ENCODE measurements at places on chromosomes 5 and 9. TPM values are rescaled to one million over a fixed set of nuclear protein-coding genes. Genes with fewer than 3 reads are reported as not detected.
A peak's percentile ranks its signal among the peaks of the same experiment; 100 is the strongest.

GRCh38 chr9:137000177-137000930 is 4.0 kb upstream of the CLIC3 start:
- no peak for DNase-seq
- no peak overlapping the region for H3K4me3 ChIP-seq
- peaks cover 33% of the 10 kb centered on the region for H3K4me1 ChIP-seq
- H3K27me3 ChIP-seq: no peaks in the 10 kb centered on the region

DNA sequence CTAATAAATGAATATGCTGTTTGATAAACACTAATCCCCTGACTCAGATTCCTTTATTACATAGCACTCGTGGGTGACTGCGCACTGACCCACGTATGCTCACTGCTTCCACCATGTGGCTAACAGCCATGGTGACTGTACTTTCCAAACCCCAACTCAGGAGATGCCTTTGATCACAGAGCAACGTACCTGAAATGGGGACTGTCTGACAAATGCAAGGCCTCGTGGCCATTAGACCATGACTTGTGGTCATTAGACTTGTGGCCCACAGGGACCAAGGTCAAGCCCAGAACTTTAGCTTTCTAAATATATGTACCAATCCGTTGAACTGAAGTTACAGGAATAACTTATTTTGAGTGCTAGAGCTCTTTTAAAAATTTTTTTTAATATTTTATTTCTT is 46.6 kb downstream of the CYFIP2 start:
- no peaks in the 10 kb centered on the region for H3K4me1 ChIP-seq
- no peak for DNase-seq
- H3K4me3 ChIP-seq: no peak overlapping the region
- H3K27me3 ChIP-seq: no peaks in the 10 kb centered on the region
- H3K36me3 ChIP-seq: peaks cover 4% of the 10 kb centered on the region

The OTP gene
- not detected for total RNA-seq

DNA sequence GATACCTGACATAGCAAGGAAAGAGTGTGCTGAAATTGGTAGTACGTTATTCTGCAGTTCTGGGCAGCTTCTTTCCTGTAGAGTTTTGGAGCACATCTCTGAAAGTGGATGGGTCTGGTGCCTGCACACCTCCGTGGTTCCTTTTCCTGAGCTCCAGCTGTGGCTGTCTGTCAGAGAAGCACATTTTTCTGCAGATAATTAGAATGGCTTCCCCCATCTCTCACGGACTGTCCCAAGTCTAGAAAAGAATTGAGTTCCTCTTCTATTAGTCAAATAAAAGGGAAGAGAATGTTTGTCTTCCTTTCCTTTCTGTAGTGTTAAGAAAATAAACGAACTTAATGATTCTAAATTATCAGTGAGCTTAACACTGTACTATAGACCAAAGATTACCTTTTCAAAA is 55.7 kb downstream of the VCAN start:
- H3K4me3 ChIP-seq: no peak overlapping the region
- H3K4me1 ChIP-seq: no peaks in the 10 kb centered on the region
- no peaks in the 10 kb centered on the region for H3K27me3 ChIP-seq
- no peak for DNase-seq

DNA sequence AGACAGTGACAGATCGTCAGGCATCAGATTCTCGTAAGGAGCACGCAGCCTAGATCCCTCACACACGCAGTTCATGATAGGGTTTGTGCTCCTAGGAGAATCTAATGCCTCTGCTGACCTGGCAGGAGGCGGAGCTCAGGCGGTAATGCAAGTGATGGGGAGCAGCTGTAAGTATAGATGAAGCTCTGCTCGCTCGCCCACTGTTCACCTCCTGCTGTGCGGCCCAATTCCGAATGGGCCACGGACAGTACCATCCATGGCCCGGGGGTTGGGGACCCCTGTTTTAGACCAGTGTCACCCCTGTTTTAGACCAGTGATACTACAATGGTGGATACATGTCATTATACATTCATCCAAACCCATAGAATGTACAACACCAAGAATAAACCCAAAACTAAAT is 4.0 kb upstream of the ARSB start:
- peaks cover 11% of the 10 kb centered on the region for H3K4me1 ChIP-seq
- no peak overlapping the region for H3K27ac ChIP-seq
- no peak for DNase-seq
- H3K36me3 ChIP-seq: no peaks in the 10 kb centered on the region
- no peak overlapping the region for H3K4me3 ChIP-seq

The IL3 gene
- not detected for total RNA-seq

- H3K27ac ChIP-seq: no peak overlapping the region
- H3K4me3 ChIP-seq: no peak overlapping the region
- peaks cover 24% of the 10 kb centered on the region for H3K36me3 ChIP-seq
- H3K4me1 ChIP-seq: peaks cover 8% of the 10 kb centered on the region
Measured at GRCh38 chr9:126503333-126504085, 110.2 kb upstream of the LMX1B start.

DNA sequence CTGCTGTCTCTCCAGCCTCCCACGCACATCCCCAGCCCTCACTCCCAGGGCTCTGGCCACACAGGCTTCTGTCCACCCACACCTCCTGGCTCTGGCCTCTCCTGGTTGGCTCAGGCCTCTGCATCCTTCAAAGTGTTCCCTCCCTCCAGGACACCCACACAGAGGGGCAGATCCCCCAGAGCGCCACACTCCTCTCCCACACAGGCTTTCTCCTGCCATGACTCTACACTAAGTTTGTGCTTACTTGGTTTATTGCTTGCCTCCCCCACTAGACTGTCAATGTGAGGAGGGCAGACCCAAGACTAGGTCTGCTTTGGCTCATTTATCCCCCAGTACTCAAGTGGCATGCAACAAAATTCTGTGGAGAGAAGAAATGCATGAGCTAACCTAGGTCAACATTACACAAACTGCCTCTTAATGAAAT is 67.0 kb upstream of the SPOCK1 start:
- no peaks in the 10 kb centered on the region for H3K27me3 ChIP-seq
- DNase-seq: no peak
- peaks cover 19% of the 10 kb centered on the region for H3K4me1 ChIP-seq
- H3K27ac ChIP-seq: no peak overlapping the region
- H3K4me3 ChIP-seq: no peak overlapping the region
- no peaks in the 10 kb centered on the region for H3K36me3 ChIP-seq

GRCh38 chr5:159178978-159179377 is 30.4 kb downstream of the RNF145 start:
- no peak overlapping the region for H3K4me3 ChIP-seq
- peaks cover 17% of the 10 kb centered on the region for H3K36me3 ChIP-seq
- no peaks in the 10 kb centered on the region for H3K27me3 ChIP-seq
- peak overlapping the region; percentile 44 for H3K27ac ChIP-seq
- H3K4me1 ChIP-seq: peaks cover 87% of the 10 kb centered on the region
- no peak for DNase-seq

The EDIL3 gene
- total RNA-seq: 17.0 TPM

GRCh38 chr5:73426034-73426433 is 22.5 kb downstream of the FOXD1 start:
- no peaks in the 10 kb centered on the region for H3K36me3 ChIP-seq
- H3K4me3 ChIP-seq: no peak overlapping the region
- no peaks in the 10 kb centered on the region for H3K4me1 ChIP-seq
- no peak for DNase-seq
- H3K27ac ChIP-seq: no peak overlapping the region
- H3K27me3 ChIP-seq: peaks cover 88% of the 10 kb centered on the region

DNA sequence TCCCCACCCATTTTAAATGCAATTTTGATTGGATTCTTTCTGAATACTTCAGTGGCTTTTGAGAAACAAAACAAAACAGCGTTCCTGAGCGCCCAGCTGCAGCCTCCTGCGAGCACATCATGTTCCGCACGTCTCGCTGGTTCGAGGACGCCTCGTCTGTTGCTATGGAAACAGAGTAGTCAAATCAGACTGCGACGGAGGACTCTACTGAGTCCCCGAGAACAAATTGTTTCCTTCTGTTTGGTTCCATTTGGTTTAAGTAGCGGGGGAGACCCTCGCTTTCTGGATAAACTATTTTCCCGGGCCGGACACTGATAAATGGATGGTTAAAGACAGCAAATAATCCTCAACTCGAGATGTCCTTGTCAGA is 69.0 kb downstream of the SLC28A3 start:
- no peaks in the 10 kb centered on the region for H3K36me3 ChIP-seq
- peak; percentile 62 for DNase-seq
- no peaks in the 10 kb centered on the region for H3K4me1 ChIP-seq
- peaks cover 7% of the 10 kb centered on the region for H3K27me3 ChIP-seq
- H3K4me3 ChIP-seq: peak overlapping the region; percentile 9

The TMEM171 gene
- not detected for total RNA-seq

The IER5L gene
- 8.7 TPM for total RNA-seq

GRCh38 chr9:8365466-8366160 is 566.0 kb upstream of the DMAC1 start:
- no peak for DNase-seq
- no peak overlapping the region for H3K27ac ChIP-seq
- H3K36me3 ChIP-seq: no peaks in the 10 kb centered on the region
- no peaks in the 10 kb centered on the region for H3K4me1 ChIP-seq

The CBY3 gene
- not detected for total RNA-seq

The ST8SIA4 gene
- total RNA-seq: 20.5 TPM

DNA sequence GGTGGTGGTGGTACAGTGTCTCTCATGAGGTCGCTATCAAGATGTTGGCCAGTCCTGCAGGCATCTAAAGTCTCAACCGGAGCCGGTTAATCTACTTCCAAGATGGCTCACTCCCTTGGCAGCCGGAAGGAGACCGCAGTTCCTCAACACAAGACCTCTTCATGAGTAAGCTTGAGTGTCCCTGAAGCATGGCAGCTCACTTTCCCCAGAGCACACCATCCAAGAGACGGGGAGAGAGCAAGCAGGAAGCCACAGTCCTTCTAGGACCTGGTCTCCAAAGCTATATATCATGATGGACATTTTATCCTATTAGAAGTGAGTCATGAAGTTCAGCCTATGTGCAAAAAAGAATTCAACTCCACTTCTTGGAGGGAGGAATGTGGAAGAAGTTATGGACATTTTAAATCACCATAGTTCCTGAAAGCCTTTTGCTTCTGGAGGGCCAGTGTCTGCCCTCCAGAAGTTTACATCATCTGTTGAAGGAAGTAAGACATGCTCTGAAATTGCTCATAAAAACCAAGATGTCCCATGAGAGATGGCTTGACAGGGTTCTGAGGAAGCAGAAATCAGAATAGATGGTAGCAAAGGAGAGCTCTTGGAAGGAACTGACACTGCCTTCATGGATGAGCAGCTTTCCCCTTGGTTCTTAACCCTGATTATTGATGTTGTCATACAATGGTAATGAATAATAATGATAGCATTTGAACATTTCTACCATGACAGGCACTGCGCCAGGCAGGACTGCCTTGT is 21.3 kb downstream of the GALNT10 start:
- no peaks in the 10 kb centered on the region for H3K36me3 ChIP-seq
- H3K27me3 ChIP-seq: no peaks in the 10 kb centered on the region
- H3K27ac ChIP-seq: no peak overlapping the region

- no peaks in the 10 kb centered on the region for H3K27me3 ChIP-seq
- no peak for DNase-seq
- no peak overlapping the region for H3K27ac ChIP-seq
Measured at GRCh38 chr9:107246259-107247254, 36.5 kb upstream of the RAD23B start.

DNA sequence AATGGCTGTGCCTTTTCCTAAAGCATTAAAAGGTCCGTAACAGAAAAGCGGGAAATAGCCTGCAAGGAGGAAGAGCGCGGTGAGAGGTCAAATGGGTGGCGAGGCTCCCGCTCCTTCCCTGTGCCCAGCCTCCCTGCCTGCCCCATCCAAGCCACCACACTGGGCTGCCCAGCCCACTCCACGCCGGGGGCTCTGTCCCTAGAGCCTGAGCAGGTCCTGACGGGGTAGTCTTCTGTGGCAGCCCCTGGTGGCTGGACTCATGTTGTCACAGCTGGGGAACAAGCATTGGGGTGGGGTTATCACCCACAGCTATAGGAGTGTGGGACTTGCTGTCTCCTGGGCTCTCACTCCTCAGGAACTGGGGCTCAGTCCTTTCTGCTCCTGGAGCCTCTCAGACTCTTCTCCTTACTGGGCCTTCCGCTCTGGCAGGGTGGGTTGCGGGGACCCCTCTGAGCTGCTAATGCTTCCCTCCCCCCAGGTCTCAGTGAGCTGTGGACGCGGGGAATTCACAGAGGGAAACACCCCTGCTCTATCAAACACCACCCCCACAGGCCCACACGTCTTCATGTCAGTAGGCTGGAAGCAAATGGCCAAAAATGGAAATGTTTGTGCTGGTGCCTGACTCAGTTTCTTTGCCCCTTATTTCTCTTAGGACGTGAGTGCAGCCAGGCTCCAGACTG is 152.4 kb upstream of the PHYKPL start:
- DNase-seq: peak; percentile 39
- peaks cover 14% of the 10 kb centered on the region for H3K4me1 ChIP-seq
- H3K27me3 ChIP-seq: peaks cover 16% of the 10 kb centered on the region
- no peaks in the 10 kb centered on the region for H3K36me3 ChIP-seq
- no peak overlapping the region for H3K4me3 ChIP-seq

GRCh38 chr5:107263387-107264018 is 407.2 kb downstream of the EFNA5 start:
- no peaks in the 10 kb centered on the region for H3K36me3 ChIP-seq
- H3K4me3 ChIP-seq: no peak overlapping the region
- H3K27ac ChIP-seq: no peak overlapping the region
- no peaks in the 10 kb centered on the region for H3K27me3 ChIP-seq
- no peak for DNase-seq
- no peaks in the 10 kb centered on the region for H3K4me1 ChIP-seq

GRCh38 chr5:159104051-159104651 is 4.4 kb upstream of the EBF1 start:
- H3K4me1 ChIP-seq: peaks cover 40% of the 10 kb centered on the region
- no peak overlapping the region for H3K27ac ChIP-seq
- DNase-seq: peak; percentile 41
- H3K4me3 ChIP-seq: peak overlapping the region; percentile 28
- no peaks in the 10 kb centered on the region for H3K36me3 ChIP-seq
- H3K27me3 ChIP-seq: peaks cover 82% of the 10 kb centered on the region

- no peaks in the 10 kb centered on the region for H3K4me1 ChIP-seq
- no peaks in the 10 kb centered on the region for H3K27me3 ChIP-seq
Measured at GRCh38 chr5:10410662-10411061, 31.0 kb upstream of the ROPN1L start.

GRCh38 chr9:72960446-72960845 is 7.6 kb upstream of the ALDH1A1 start:
- no peak overlapping the region for H3K4me3 ChIP-seq
- peaks cover under 1% of the 10 kb centered on the region for H3K4me1 ChIP-seq
- no peak for DNase-seq
- no peak overlapping the region for H3K27ac ChIP-seq
- no peaks in the 10 kb centered on the region for H3K27me3 ChIP-seq

- no peak overlapping the region for H3K4me3 ChIP-seq
- peak overlapping the region; percentile 64 for H3K27ac ChIP-seq
- no peaks in the 10 kb centered on the region for H3K36me3 ChIP-seq
Measured at GRCh38 chr9:109969011-109969410, 189.0 kb downstream of the PALM2AKAP2 start.

- no peaks in the 10 kb centered on the region for H3K36me3 ChIP-seq
- no peak for DNase-seq
- no peak overlapping the region for H3K4me3 ChIP-seq
- no peaks in the 10 kb centered on the region for H3K27me3 ChIP-seq
- no peak overlapping the region for H3K27ac ChIP-seq
Measured at GRCh38 chr5:176184608-176185132, 53.6 kb upstream of the SIMC1 start.

- no peaks in the 10 kb centered on the region for H3K27me3 ChIP-seq
- no peak overlapping the region for H3K4me3 ChIP-seq
- H3K27ac ChIP-seq: no peak overlapping the region
- no peak for DNase-seq
- peaks cover 11% of the 10 kb centered on the region for H3K4me1 ChIP-seq
Measured at GRCh38 chr5:103255691-103256090, 2.9 kb upstream of the MACIR start.

The PSMB7 gene
- 73.2 TPM for total RNA-seq

GRCh38 chr9:136020671-136021070 is 59.5 kb upstream of the UBAC1 start:
- peaks cover 9% of the 10 kb centered on the region for H3K36me3 ChIP-seq

- H3K27ac ChIP-seq: peak overlapping the region; percentile 37
- peaks cover 22% of the 10 kb centered on the region for H3K4me1 ChIP-seq
- DNase-seq: no peak
- H3K36me3 ChIP-seq: no peaks in the 10 kb centered on the region
- H3K27me3 ChIP-seq: no peaks in the 10 kb centered on the region
Measured at GRCh38 chr5:140595538-140596300, 31.1 kb downstream of the SLC35A4 start.
